ENCODE measurements at places on chromosomes 7 and 10.

GRCh38 chr10:99432881-99433280 lies 2.5 kb upstream of the GOT1 start:
- DNase-seq = no peak

- DNase-seq = no peak
Observed at GRCh38 chr7:81158189-81158588, 239.3 kb upstream of the SEMA3C start.

DNA sequence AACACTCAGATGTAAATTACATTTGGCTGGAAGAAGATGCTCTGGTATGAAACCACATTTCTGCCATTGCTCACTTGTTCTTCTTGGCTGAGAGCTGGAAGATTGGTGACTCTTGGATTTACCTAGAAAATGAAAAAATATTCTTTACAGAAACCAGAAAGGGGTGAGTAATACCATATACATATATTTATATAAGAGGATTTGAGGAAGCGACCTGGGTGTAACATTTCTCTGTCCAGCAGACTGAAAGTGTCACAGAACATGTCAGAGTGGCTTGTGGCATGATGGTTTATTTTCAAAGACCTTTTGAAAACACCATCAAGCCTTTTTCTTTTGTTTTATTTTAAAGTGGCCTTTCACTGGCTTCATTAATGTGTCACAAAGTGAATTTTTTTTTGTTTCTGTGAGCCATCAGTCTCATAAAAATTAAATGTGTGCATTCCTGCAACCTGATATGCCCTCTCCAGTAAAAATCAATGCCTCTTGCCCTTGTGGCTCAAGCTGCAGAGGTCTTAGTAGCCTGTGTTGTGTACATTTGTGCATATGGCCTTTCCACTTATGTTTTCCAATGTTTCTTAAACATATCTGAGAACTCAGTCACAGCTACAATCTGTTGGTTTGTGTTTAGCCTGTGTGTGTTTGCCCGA lies 23.5 kb downstream of the CREB5 start:
- DNase-seq = no peak

DNA sequence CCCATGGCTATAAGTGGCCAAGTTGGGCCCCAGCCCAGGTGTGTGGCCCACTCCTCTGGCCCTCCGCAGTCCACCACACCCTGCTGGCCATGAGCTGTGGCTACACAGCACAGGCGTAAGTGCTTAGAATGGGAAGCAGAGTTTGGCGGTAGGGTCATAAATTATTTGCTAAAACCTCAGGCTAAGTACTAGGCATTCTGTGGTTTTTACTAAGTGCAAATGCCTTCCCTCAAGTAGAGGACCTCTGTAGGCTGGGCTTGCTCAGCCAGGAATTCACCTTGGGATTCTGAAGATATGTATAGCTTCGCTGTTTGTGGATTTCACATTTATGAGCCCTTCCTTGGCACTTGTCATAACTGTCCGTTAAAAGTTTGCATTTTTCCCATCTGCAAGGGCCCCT lies 44.8 kb upstream of the LOXL4 start:
- DNase-seq = no peak

Measured in stimulated activated CD8-positive, alpha-beta memory T cell treated with anti-CD3 and anti-CD28 coated beads, Interleukin-4, amount 100 ng/mL, for 4 hours (primary cell).